ENCODE measurements at places on chromosomes 1 and 21. TPM values are rescaled to one million over a fixed set of nuclear protein-coding genes. Genes with fewer than 3 reads are reported as not detected.

Gene ADAMTS1
- total RNA-seq = 310 TPM

Gene NPPA
- not detected for total RNA-seq

Gene BSND
- not detected for total RNA-seq

Gene ACOT11
- 19.3 TPM for total RNA-seq

Gene TP73
- not detected for total RNA-seq

Gene FCRL5
- 0.21 TPM for total RNA-seq

Gene C8B
- not detected for total RNA-seq
